D721Med (cell line): ENCODE measurements at places on chromosomes 5 and 9.

DNA sequence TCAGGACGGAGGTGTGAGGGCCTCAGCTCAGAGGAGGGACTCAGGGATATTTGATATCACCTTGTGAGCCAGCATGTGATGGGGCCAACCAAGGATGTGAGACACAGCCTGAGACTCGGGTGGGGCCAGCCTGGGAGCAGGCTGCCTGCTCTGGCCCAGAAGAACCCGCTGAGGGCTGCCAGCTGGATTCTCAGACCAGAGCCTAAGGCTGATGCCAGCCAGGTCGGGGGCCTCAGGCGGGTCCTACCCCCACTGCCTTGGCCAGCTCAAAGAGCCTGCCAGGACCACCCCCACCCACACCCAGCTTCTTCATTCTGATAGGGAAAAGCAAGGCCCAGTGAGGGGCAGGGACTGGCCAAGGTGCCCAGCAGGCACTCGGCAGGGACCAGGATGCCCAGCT, 20.3 kb upstream of the DUSP1 start:
- DNase-seq, result no peak

- DNase-seq, result no peak
Observed at GRCh38 chr5:154860123-154860522, 1.7 kb downstream of the CNOT8 start.

DNA sequence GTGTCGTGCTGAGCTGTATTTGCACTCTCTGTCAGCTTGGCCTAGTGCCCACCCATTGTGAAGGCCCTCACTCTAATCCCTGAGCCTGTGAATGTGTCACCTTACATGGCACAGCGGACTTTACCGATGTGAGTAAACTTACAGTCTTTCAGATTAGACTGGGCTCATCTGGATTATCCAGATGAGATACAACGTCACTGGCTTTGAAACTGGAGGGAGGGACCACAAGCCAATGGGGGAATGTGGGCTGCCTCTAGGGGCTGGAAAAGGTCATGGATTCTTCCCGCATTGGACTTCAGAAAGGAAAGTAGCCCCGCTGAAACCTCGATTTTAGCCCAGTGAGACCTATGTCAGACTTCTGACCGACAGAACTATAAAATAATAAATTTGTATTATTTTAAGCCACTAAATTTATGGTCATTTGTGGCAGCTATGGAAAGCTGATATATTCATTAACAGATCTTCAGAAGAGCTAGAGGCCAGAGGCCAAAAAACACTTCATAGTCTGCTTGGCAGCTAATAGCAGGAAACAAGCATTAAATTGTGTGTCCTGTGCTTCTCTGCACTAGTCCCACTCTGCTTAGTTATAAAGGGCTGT, 139.0 kb upstream of the GAS1 start:
- no peak for DNase-seq

GRCh38 chr5:102624405-102624804, 125.6 kb upstream of the SLCO6A1 start:
- no peak for DNase-seq

DNA sequence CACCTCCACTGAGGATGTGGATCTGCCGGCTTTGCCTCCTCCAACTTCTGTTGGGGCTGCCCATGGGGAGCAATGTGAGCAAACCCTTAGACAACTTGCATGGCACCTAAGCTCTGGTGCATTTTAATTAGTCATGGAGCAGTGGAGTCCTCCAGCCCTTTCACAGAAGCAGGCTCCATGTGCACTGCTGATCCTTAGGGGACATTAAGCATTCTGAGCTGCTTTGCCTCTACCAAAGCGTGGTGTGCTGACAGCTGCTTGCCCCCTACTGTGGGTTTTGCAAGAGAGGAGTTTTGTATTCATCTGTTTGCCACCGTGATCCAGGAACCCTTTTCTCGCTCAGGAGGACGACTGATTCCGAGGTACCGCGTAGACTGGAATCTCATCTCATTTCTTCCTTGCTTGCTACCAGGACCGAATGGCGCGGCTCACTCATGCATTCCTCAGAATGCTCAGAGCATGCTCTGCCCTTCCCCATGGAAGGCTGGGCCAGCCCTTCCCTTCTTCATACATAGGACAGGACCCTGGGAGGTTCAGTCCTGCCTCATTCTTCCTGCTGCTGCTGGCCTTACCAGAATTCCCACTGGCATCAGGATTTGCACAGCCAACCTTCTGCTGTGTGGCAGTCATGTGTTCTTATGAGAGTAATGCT, 432.5 kb downstream of the GADD45G start:
- no peak for DNase-seq

- no peak for DNase-seq
Observed at GRCh38 chr9:85743275-85744128, 1.7 kb upstream of the AGTPBP1 start.

DNA sequence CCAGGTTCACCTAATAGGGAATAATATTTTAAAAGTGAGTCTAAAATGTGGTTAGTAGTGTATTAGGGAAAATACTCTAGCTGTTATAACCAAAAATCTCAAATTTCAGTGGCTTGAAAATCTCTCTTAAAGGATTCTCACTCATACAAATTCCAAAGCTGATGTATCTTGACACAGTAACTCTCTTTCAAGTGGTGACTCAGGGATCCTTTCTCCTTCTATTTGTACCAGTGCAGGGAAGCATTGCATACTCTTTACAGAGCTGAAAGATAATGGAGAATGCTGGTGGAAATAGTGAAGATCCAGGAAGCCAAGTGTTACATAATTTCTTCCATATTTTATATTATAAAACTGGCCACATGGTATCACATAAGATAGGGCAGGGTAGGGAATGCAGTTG, 560.2 kb upstream of the CDH9 start:
- DNase-seq, result no peak

DNA sequence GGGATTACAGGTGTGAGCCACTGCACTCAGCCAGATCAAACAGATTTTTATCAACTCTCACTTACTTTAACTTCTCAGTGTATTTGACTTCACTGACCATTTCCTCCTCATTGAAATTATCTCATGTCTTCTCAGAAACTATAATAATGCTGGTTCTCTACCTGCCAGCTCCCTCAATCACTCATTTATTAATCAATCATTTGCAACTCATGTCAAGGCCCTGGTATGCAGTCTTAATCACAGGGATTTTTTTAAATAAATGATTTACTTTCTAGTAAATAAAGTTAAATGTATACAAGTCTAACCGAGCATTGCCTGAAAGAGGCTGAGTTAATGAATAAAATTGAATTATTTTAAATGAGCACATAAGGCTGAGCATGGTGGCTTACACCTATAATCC, 63.3 kb downstream of the PLPP1 start:
- no peak for DNase-seq

- DNase-seq, result no peak
Observed at GRCh38 chr5:66867618-66868322, 271.6 kb downstream of the MAST4 start.

- no peak for DNase-seq
Observed at GRCh38 chr9:79489261-79490000, 82.3 kb upstream of the TLE4 start.

DNA sequence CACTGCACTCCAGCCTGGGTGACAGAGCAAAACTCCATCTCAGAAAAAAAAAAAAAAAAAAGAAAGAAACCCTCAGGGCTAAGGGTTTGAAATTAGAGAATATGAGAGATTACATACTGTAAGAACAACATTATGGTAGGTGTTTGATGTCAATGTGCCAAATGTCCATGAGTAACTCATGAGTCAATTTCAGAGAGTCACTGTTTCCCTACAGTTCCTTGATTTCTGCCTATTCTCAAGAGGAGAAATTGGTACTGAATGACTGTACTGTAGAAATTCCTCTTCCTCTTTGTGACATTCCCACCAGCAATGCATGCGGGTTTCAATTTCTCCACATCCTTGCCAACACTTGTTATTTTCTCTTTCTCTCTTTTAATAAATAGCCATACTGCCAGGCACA, 35.2 kb downstream of the MARVELD2 start:
- DNase-seq, result no peak

DNA sequence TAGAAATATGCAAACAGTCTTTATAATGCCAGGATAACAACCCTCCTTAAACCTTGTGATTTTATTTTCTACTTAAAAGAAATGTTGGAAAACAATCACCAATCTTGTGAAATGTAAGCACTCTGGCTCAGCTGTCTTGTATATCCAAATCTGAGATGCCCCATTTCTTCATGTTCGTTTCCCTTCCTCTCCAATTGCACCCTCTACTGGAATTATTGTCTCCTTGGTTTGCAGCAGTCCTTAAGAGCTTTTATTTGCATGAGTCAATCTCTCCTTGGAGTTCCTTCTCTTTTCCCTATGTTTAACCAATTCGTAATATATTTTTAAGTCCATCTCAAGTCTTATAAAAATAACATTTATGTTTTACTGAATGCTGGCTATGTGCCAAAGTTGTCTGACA, 362.0 kb upstream of the CDH10 start:
- no peak for DNase-seq

DNA sequence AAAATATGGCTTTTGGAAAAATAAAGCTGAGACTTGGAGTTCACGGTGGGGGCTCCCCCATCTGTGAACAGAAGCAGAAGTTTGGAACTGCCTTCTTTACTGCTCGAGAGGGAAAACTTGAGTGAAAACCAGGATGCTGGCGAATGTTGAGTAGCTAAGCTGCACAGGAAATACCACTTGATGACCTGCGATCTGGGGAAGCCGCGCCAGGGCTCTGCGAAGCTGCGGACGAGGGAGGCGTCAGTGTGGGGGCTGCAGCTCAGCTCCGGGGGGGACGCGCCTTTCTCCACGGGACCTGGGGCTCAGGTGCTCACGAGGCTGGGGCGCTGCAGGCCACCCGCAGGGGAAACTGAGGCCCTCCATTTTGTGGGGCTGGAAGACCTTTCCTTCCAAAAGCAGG, 62.3 kb downstream of the TENT4A start:
- DNase-seq, result no peak

GRCh38 chr9:137446851-137447471, 5.8 kb upstream of the ENTPD8 start:
- no peak for DNase-seq

GRCh38 chr9:137685035-137685740, 66.4 kb downstream of the EHMT1 start:
- DNase-seq, result no peak

DNA sequence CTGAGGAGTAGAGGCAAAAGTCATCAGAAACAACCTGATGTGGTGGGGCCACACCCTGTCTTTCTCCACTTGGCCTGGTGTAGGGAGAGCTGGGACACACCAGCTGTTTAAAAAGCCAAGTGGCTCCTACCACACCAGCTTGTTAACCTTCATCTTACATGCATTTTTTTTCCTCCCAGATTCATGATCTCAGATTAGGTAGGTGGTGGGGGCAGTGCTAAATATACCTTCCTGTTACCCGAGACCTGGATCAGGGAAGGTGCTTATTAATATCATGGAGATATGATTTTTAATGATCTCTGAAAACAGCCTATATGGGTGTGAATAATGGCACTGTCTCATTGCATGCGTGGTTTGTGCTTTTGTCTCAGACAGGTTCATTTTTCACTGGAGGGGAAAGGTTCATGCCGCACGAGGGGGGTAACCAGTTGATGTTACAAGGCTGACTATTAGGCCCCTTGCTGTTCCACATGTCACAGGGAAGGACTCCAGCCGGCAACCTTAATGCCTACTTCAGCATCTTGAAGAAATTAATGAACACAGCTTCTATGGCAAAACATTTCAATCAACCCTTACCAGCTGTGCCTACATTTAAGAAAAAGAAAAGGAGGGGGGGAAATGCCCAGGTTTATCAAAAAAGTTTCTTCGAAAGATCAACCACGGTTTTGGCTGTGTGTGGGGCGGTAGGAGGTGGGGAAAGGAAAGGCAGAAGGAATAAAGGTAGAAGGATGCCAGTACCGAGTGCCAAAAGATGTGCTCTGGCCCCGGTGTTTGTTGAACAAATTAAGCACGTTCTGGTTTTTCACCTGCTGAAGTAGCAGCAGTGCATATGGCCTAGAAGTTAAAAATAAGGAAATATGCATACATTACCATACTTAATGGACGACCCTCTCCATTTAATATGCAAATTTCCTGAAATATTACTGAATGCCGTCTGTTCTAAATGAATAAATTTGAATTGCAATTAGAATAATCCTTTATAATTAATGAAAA, 185.4 kb downstream of the EBF1 start:
- DNase-seq, result no peak

- DNase-seq, result no peak
Observed at GRCh38 chr9:129549684-129550083, 71.2 kb downstream of the C9orf50 start.

DNA sequence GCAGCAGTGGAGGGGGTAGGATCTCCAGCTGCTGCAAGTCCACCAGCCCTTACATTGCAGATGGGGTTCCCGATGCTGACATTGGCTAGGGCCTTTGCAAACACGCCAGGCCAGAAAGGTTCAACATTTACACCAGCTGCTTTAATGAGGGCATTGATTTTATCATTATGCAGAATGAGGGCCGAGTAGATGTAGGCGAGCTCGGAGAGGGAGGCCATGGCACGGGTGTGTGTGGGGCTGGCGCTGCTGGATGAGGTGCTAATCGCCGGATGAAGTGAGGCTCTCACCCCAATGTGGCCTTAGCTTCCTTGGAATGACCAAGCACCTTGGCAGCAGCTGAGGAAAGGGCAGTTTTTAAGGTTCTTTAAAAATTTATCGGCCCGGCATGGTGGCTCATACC, 27.4 kb downstream of the PHAX start:
- no peak for DNase-seq

DNA sequence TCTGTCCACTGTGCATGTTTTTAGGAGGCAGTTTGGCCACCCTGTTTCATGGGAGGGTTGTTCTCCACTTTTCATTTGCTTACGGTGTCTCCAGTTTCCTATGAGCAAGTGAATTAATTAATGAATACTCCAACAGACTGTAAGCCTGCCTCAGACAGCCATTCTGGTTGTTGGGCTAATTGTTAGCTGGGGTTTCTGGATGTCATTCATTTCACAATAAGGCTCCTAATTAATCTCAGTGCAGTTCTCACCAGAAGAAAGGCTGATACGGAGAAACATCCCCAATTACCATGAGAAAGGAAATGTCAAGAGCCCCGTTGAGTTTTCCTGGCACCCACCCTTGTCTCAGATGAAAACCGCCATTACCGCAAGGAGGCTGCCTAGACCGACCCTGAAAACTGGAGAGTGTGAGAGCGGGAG, 75.8 kb downstream of the MAP1B start:
- no peak for DNase-seq

GRCh38 chr5:91142819-91143218, 240.3 kb downstream of the ARRDC3 start:
- DNase-seq, result no peak

DNA sequence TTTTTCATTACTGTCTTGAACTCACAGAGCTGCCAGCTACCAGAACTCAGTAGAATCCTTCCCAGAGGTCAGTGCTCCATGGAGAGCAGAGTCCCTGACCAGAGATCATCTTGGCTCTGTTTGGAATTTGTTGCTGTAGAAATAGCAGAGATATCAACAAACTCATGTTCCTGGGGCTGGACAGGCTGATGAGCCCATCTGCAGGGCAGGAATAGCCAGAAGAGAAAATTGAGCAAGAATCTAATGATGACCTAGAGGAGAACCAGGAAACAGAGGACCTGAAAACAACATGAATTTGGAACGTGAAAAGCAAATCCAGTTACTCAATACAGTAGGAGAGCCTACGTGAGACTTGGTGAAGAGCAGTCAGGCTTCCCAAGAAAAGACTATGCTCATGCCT, 437.8 kb downstream of the PLK2 start:
- no peak for DNase-seq
